ENCODE measurements at places on chromosomes 4 and X.

- DNase-seq = no peak
Measured at GRCh38 chr4:111921714-111922113, 223.5 kb upstream of the FAM241A start.

- no peak for DNase-seq
Measured at GRCh38 chrX:44935640-44936039, 62.7 kb downstream of the KDM6A start.

GRCh38 chrX:68440940-68441339, 7.6 kb upstream of the OPHN1 start:
- DNase-seq = no peak

- DNase-seq = no peak
Measured at GRCh38 chr4:107315584-107315983, 279.5 kb upstream of the DKK2 start.

GRCh38 chr4:151564321-151564720, 155.3 kb downstream of the FHIP1A start:
- DNase-seq = no peak

DNA sequence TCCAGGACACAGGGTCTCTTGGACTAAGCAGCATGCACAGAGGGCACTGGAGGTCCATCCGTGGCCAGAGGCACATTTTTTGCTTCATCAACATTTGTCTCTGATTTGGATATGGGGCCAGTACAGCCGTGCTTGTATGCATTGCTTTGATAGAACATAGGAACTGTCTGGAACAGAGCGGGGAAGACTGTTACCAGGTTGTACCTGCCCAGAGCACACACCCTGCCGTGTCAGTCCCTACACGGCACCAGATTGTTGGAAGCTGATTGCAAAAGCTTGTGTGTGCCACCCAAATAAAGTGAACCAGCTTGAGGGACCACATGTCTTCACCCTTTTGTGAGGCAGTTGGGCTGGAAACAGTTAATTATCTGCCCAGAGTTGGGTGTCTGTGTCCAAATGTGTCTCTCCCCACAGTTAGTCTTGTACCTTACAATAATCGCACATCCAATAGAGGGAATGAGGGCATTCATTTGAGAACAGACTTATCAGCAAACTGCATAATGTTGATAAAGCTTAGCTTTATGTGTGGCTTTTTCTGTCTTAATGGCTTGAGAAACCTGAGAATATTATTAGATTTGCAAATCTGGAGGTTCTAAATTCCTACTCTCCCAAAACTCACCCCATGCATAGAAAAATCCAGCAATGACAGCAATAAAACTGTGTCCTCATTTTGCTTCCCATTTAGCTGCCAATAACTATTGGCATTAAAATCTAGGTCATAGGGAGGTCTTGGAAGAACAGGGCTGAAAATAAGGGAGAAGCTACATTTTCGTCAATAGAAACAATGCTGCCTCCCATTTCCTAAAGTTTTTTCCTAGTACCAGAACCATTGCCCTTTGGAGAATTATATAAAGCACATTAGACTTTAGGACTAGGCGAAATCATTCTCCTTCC, 21.2 kb downstream of the KLF3 start:
- DNase-seq = no peak

Measured in CD4-positive, alpha-beta T cell (primary cell).